Epithelial cell of proximal tubule (primary cell): ENCODE measurements at places on chromosomes 6 and 20.
A peak's percentile ranks its signal among the peaks of the same experiment; 100 is the strongest.

GRCh38 chr20:35988910-35989463 is 20.6 kb downstream of the CNBD2 start:
- DNase-seq: no peak

GRCh38 chr6:93468291-93468690 is 48.9 kb upstream of the EPHA7 start:
- DNase-seq: no peak

DNA sequence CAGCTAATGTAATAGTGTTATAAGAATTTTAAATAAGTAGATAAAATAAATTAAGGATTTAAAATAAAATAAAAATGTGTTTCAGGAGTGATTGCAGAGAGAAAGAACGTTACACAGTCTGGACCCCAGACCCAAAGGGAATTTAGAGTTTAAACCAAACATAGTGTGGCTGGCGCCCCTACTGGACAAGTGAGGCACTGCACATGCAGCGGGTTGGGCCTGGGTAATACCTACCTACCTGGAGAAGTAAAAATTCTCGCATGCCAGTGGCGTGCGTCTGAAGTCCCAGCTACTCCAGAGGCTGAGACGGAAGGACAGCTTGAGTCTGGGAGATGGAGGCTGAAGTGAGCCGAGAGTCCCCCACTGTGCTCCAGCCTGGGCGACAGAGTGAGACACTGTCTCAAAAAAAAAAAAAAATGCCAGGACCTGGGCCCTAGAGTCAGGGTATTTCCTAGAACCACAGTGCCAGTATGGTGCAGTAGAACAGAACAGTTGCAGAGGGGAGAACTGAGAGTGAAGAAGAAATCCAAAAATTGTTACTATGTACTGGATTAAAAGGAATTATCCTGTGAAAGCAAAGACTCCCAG is 71.4 kb upstream of the TCF21 start:
- no peak for DNase-seq

DNA sequence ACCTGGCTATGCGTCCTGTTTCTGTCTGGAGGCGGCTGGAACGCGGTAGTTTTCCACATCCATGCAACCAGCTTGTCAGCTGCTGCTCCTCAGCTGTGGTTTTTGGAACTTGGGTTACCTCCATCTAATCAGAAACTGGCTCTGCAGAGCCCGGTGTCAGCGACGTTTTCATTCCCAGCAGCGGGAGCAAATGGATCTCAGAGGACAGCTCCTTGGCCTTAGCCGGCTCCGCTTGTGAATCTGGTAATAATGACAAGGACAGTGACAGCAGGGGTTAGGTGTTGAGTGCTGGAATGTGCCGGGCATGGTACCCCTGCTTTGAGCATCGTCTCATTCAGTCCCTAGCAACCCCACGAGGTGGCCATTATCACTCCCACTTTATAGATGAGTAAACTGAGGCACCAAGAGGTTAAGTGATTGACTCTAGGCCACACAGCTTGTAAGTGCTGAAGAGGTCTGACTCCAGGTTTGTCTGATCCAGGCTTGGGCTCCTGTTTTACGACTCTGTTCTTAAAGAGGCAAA is 1.3 kb downstream of the SLCO4A1 start:
- no peak for DNase-seq

- DNase-seq: peak; percentile 61
These were observed 211.1 kb downstream of the ANKRD60 start for GRCh38 chr20:58017231-58017969.

GRCh38 chr6:77656999-77657764 is 4.3 kb downstream of the MEI4 start:
- DNase-seq: no peak

DNA sequence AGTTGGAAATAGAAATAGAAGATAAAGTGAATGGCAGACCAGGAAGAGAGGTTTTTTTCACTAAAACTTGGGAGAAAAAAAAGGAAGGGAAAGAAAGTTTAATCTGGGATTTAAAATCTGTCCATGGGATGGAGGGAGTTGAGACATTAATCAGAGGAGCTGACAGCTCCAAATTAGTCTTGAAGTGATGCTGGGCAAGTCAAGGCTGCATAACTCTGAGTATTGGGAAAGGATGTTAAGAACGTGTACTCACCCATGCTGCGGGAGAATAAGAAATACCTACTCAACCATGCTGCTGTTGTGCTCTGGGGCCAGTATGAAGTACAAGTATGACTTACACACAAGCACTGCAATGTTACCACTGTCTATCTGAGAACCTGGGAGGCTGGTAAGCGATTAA is 47.5 kb downstream of the SNRNP48 start:
- peak; percentile 9 for DNase-seq

GRCh38 chr6:105374010-105374420 is 28.9 kb downstream of the PREP start:
- DNase-seq: no peak

DNA sequence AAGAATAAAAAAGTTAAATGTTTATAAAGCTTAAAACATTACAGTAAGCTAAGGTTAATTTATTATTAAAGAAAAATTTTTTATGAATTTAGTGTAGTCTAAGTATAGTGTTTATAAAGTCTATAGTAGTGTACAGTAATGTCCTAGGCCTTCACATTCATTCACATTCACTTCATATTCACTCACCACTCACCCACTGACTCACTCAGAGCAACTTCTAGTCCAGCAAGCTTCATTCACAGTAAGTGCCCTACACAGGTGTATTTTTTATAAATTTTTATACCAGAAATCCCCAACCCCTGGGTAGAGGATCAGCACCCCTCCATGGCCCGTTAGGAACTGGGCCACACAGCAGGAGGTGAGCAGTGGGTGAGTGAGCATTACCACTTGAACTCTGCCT is 24.3 kb upstream of the ADGRF1 start:
- DNase-seq: no peak

DNA sequence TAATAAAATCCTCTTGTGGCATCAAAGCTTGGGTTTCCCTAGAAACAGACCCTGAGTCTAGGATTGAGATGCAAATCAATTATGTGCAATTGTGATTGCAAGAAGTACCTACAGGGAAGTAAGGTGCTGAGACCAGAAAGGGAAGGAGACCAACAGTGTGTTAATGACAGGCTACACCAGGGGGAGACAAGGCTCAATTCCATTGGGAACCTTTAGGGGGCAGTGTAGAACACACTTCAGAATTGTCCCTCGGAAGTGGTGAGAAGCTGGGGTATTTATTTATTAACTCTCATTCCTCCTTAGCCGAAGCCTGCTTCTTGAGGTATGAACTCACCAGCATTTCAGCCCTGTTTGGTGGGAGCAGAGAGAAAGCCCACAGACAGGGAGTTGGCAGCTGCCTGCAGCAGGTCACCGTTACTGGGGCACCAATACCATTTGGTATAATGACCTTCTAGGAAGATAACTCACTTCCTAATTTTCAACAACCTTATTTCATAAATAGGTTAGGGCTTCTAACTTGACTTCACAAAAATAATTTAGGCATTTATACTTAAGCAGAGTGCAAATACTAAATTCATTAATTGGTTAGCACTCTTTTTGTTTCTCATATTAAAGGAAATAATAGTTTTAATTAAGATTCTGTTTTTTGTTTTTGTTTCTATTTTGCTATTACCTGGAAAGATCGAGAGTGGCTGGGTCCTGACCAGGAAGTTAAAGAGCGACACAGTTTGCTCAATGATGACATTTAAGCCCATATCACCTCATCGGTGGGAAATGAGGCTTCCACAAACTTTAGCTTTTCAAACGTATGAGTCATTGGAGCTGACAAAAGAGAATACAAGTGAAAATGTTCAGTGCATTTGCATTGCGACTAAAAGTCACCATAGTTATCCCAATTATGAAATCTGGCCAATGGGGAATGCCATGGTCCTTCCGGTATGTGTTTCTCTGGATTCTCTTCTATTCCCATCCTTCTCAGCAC is 94.8 kb downstream of the BTBD3 start:
- peak; percentile 13 for DNase-seq

- DNase-seq: peak; percentile 16
These were observed 12.2 kb downstream of the SNAP91 start for GRCh38 chr6:83696674-83697073.

DNA sequence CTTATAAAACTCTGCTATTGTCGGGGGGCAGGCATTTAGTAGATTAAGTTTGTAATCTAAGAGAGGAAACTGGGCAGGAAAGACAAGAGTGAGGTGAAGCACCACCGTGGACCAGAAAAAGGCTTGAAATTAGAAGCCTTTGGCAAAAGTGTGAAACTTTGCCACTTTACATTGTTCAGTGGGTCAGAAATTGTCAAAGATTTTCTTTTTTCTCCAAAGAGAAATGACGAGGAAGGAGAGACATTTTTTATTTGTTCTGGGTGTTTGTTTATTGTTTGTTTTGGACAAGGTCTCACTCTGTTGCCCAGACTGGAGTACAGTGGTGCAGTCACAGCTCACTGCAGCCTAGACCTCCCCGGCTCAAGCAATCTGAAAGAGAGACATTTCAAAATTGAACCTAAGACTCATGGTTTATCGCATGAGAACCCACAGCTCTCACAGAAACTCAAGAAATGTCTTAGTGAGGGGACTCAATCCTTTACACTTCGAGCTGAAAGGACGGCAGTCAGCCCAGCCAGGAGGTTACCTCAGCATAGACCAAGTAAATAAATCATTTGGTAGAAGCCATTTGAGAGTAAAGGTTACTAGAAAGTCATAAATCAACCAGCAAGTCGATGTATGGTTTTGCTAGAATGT is 262.8 kb upstream of the TAB2 start:
- no peak for DNase-seq

GRCh38 chr20:24046888-24047287 is 58.3 kb upstream of the GGTLC1 start:
- no peak for DNase-seq

DNA sequence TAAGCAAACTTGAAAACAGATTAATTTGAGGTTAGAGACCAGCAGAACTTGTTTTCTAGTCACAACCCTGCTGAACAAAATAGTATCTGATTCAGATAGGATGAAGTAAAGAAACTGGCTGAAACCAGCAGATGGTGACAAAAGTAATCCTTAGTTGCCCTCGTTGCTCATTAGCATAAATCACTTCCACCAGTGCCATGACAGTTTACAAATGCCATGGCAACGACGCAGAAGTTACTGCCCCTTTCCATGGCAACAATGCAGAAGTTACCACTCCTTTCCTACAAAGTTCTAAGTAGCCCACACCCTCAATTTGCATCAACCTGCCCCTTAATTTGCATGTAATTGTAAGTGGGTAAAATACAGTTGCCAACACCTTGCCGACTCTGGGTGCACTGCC is 23.7 kb downstream of the SNRPB start:
- no peak for DNase-seq

DNA sequence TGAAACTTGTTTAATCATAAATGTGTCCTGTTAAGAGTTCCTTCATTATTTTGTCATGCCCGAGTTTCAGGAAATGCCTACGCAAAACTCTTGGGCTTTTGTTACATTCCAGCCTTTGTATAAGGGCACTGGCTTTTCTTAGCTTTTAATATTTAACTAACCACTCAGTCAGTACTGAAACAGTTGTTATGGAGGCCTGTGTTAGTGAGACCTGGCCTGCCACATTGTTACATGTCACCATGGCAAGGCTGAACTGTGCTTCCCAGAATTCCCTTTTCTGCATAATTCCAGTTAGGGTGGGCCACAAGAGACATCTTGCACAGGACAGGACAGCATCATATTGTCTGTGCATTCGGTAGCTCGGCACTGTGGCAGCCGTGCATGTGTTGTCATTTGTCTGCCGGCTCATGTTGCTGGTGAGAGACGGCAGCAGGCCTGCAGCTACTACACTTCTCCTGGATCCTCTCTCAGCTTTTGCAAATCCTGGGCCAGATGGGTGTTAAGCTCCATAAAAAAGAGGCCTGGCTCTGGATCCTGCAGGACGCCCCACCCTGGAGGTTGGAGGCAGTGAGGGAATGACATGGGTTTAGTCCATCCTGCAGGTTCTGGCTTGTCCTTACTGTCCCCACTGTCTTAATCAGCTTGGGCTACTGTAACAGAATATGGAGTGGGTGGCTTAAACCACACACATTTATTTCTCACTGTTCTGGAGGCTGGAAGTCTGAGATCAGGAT is 128.8 kb upstream of the DTNBP1 start:
- peak; percentile 65 for DNase-seq

- no peak for DNase-seq
These were observed 51.9 kb upstream of the MARCKS start for GRCh38 chr6:113805173-113805790.

DNA sequence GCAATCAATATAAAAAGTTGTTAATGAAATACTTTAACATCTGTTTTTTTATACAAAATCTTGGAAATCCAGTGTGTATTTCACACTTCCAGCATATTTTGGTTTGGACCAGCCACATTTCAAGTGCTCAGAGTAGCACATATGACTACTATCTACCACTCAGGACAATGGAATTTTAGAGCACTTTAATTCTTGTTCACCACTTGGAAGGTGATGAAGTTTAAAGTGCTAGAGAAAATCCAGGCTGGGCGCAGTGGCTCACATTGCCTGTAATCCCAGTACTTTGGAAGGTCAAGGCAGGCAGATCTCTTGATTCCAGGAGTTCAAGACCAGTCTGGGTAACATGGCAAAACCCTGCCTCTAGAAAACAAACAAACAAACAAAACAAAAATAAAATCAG is 6.1 kb upstream of the SLC35B3 start:
- no peak for DNase-seq

DNA sequence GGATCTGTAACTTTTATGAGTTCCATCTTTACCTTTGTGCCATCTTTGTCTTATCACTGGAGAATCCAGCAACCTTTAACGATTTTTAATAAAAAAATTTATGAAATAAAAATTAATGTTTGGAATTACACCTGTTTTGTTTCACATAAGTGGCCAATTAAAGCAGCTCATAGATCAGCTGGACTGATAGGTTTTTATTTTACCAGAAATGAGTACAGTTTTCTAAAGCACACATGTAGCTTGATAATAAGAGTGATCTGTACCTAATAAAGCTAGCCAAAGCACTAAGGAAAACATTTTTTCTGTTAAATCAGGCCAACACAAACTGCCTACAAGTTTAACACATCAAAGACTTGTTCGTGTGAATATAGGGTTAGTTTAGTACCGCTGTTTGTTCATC is 500.1 kb downstream of the CDKAL1 start:
- DNase-seq: no peak

DNA sequence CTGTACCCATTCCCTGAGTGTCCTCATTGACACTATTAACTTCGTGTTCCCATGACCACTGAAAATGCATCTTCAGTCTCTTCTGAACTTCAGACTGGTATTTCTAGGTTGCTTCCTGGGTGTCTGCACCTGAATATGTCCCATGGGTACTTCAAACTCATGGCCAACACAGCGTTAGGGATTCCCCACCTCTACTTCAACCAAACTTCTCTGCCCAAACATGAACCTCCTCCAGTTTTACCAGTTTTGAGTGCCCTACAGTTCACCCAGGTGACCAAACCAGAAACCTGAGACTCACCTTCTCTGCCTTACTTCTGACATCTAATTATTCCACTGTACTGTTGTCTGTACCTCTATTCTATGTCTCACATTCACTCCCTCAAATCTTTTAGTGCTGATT is 99.5 kb upstream of the SUPT3H start:
- no peak for DNase-seq

- no peak for DNase-seq
These were observed 1.5 kb downstream of the ID4 start for GRCh38 chr6:19838442-19839236.

GRCh38 chr6:19311786-19312185 is 525.4 kb upstream of the ID4 start:
- DNase-seq: no peak
